Stimulated activated CD8-positive, alpha-beta memory T cell treated with anti-CD3 and anti-CD28 coated beads, Interleukin-4, amount 100 ng/mL, for 48 hours (primary cell): ENCODE measurements at places on chromosomes 16 and 17.
A peak's percentile ranks its signal among the peaks of the same experiment; 100 is the strongest.

GRCh38 chr17:47257651-47258339 lies 4.2 kb downstream of the ITGB3 start:
- DNase-seq = no peak

GRCh38 chr17:66468241-66469087 lies 166.1 kb downstream of the PRKCA start:
- DNase-seq = no peak

DNA sequence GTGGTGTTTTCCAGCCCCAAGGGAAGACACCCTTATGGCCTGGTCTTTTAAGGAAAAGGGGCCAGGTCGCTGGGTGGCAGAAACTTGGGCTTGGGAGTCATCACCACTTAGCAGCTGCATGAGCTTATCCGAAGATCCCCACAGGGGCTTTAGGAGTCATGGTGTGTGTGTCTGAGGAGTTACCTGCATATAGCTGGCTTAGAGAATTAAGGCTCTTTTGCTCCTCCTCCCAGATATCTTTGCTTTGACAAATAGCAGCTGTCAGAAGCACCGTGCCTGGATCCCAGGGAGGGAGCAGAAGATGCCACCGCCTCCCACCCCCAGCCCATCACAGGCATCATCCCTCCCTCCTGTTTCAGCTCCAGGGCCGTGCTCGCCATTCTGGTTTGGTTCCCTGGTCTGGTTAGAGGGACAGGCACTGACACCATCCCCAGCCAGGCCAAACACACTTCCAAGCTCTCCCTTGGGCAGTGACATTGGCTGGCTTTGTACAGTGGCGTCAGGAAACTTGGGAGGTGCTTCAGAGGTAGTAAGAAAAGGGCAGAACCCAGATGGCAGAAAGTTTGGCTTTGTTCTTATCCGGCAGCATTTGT lies 17.4 kb downstream of the LDHD start:
- no peak for DNase-seq

GRCh38 chr16:66575060-66575459 lies 4.2 kb upstream of the CMTM2 start:
- DNase-seq = no peak

- no peak for DNase-seq
Measured at GRCh38 chr16:28058839-28059589, 4.5 kb downstream of the GSG1L start.

DNA sequence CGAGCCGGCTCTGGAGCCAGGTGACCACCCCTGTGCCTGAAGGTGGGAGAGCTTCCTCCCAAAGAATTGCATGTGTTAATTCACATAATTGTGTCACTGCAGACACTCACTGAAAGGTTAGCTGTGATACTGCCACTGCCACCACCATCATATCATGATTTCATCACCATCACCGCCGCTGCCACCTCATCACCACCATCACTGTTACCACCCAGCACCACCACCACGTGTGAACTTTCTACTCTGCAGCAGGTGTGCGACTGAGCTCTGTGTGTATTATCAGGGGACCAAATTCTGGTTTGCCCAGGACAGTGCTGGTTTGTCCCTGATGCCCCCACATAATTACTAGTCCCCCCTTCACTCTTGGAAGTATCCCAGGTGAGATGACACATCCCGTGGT lies 15.2 kb downstream of the BCAR1 start:
- peak; percentile 61 for DNase-seq

DNA sequence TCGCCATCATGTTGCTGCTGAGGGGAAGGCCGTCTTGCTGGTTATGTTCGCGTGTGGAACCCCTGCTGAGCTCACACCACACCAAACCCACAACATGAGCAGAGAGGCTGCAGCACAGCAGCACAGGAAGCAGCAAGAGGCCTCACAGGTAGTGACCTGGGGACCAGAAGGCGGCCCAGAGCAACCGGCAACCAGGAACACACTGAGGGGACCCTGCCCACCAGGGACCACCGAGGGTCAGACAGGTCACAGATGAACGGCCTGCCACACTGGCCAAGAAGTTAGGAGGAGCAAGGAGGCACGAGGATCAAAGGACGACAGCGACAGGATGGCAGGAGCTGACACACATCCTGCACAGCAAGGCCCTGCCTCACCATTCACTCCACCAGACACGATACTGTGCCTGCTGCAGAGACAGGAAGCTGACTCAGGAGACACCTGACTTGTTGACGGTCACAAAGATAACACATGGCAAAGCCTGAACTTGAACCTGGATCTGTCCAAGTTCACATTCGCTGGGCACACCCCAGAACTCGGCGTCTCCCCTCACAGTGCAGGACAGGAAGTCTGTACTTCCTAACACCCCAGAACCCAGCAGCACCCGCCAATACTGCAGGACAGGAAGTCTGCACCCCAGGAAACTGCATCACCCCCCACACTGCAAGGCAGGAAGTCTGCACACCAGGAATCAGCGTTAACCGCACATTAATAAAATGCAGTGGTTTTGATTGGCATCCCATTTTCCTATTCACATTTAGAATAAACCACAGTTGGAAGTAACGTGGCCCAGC lies 98.5 kb downstream of the ZNF778 start:
- DNase-seq = peak; percentile 78

DNA sequence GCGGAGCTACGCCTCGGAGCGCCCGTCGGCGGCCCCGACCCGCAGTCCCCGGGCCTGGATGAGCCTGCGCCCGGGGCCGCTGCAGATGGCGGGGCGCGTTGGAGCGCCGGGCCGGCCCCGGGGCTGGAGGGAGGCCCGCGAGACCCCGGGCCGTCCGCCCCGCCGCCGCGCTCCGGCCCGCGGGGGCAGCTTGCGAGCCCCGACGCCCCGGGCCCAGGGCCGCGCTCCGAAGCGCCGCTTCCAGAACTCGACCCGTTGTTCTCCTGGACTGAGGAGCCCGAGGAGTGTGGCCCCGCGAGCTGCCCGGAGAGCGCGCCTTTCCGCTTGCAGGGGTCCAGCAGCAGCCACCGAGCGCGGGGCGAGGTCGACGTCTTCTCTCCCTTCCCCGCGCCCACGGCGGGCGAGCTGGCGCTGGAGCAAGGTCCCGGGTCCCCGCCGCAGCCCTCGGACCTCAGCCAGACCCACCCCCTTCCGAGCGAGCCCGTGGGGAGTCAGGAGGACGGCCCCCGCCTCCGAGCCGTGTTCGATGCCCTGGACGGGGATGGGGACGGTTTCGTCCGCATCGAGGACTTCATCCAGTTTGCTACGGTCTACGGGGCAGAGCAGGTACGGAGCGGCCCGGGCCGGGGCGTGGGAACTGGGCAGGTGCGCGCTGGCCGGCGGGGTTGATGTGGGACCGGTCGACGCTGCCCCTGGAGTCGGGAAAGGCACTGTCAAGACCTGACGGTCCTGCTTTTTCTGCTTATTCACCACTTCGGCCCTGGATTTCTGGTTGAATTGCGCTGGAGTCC lies 861 bp downstream of the RAB11FIP3 start:
- peak; percentile 30 for DNase-seq

DNA sequence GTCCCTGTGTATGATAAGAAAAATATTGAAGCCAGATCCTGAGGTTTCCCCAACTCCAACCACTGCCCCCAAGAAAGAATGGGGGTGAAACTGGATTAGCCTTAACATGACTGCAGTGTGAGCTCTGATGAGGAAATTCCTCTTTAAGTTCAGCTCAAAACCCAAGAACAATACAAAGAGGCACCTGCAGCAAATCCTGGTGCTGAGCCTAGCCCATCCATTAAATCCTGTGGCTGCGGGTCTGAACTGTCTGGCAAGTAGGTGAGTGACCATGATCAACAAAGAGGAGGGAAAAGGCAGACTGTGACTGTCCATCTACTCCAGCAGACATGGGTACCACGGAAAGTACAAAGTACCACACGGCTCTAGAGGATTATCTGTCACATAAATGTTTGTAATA lies 64.2 kb downstream of the CREBBP start:
- DNase-seq = no peak
